ENCODE measurements at places on chromosomes 16 and 17.

GRCh38 chr17:4574448-4575045 lies 9.8 kb upstream of the SMTNL2 start:
- no peak for DNase-seq

DNA sequence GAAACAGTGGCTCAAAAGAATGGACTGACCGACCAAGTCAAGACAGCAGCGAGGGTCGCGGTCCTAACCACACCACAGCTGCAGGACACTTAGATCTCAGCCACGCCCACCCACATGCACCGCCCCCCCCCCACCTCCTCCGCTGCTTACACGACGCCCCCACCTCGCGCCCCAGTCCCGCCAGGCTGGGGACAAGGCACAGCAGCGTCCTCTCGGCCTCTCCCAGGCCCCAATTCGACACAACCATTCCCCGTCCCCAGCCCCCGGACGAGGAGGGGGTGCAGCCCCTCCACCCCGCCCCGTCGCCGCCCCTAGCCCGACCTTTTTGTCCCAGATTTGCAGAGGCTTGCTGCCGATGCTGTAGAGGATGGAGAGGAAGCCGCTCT lies 477 bp downstream of the CFAP20 start:
- DNase-seq = no peak

DNA sequence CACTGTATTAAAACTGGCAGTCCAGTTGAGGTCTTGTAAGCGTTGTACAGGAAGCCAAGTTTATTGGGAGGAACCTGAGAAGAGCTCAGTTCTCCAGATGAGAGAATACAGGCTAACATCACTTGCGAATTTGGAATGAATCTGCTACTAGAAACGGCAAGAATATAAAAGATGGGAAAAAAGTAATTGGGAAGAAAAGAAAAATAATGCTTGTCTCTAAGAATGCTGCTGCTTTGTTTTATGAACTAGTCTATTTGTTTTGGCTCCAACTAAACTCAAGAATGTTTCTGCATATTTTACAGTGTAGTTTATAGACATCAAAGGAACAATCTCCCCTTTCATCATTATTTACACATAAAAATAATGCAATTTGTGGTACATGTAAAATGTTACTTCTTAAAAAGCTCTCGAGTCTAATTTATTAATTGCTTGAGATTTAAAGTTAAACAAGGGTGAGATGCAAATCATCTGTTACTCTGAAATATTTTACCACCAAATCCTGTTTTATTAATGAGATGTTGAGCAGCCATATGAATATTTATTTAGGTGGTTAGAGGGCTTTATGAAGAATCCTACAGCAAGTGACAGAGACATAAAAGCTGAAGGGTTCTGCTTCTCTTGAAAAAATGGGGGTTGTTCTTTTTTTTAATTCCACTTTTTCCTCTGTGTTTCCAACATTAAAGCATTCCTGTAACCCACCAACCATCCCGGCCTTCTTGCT lies 162.1 kb upstream of the AXIN2 start:
- no peak for DNase-seq

- DNase-seq = no peak
These were observed 491.9 kb upstream of the TOM1L1 start for GRCh38 chr17:54408731-54409130.

GRCh38 chr16:54582631-54583250 lies 296.2 kb upstream of the IRX3 start:
- no peak for DNase-seq

DNA sequence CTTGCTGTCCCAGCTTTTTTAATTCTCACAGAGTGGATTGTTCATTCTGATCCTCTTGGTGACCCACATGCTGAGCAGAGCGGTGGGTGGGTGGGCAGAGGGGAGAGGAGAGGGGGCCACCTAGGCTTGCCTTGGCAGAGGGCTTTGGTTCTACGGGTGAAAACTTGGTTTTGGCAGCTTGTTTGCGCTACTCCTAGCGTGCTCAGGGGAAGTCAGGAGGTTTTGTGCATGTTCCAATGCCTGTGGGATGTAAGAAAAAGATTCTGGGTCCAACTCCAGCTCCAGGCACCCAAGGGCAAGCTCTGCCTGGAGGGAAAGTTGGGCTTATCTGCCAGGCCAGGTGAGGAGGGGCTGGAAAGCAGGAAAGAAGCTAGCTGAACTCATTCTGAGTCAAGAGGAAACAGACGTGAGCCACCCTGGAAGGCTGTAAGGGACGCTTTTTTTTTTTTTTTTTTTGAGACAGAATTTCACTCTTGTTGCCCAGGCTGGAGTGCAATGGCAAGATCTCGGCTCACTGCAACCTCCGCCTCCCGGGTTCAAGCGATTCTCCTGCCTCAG lies 169.1 kb downstream of the WSCD1 start:
- DNase-seq = no peak

GRCh38 chr17:75144816-75145512 lies 9.3 kb downstream of the JPT1 start:
- DNase-seq = no peak

GRCh38 chr17:80599546-80600305 lies 55.1 kb downstream of the RPTOR start:
- DNase-seq = no peak

DNA sequence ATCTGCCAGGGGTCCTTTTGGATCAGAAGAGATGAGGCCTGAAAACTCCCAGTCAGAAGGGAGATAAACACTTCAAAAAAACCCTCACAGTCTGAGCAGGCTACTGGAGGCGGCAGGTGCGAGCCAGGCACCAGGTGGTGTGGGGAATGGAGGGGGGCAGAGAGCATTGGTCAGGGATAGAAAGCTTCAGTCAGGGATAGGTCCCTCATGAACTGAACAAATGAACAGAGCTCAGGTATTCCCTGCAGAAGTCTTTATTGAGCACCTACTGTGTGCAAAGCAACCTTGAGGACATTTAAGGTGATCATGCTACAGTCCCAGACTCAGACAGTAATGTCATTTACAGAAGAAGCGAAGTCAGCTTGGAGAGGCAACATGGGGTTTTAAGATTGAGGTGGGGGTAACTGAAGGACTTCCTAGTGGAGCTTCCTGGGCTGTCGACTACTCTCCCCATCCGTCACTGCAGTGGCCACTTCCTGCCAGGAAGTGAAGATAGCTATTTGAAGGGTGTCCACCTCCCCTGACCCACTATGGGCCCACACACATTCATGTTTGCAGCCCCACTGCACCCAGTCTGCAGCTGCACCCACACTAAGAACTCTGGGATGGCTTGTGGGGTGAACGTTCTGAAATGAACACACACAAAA lies 3.2 kb downstream of the KIFC3 start:
- no peak for DNase-seq

DNA sequence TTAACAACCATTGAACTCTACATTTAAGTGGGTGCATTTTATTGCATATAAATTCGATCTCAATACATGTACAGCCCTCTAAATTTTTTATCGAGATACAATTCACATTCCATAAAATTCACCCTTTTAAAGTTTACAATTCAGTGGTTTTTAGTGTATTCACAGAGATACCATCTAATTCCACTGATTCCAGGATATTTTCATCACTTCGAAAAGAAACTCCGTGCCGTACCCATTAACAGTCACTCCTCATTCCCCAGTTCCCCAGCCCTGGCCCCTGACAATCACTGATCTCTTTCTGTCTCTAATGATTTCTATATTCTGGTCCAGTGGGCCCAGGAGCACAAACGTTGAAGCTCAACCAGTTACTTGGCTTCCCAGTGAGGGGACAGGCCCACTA lies 61.4 kb downstream of the CYB5B start:
- DNase-seq = no peak

- DNase-seq = no peak
These were observed 9.6 kb upstream of the WIPF2 start for GRCh38 chr17:40209404-40210093.

GRCh38 chr17:78667741-78668640 lies 90.8 kb upstream of the DNAH17 start:
- no peak for DNase-seq

DNA sequence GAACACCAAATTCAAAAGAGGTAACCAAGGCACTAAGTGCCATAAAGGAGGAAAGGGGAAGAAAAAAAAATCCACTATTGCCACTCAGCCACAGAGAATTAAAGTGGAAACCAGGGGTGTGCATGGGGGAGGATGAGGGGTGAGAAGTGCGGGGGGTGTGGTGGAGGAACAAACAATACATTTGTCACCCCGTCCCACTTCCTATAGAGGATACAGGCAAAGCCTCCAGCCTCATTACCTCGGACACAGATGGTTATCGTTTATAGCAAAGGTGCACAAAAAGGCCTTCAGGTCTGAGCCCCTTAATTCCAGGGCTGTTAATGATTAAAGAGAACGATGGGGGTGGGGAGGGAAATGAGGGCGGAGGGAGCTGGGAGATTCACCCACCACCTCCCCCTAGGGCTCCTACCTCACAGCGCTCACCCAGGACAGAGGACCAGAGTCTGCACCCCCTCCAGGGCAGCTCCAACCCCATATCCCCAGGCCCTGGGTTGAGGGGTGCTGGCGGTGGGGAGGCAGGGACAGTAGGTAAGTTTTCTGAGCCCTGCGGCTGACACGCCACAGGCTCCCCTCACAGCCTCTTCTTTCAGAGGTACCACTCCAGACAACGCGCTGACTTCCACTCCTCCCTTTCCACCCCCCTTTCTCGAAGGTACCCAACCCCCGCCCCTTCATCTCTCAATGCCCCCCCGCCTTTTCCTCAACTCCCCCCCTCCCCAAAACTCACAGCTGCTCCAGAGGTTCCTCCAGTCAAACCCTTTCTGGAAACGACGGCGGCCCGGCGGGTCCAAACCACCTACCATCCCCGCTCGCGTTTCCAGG lies 470 bp downstream of the DCUN1D3 start:
- no peak for DNase-seq

DNA sequence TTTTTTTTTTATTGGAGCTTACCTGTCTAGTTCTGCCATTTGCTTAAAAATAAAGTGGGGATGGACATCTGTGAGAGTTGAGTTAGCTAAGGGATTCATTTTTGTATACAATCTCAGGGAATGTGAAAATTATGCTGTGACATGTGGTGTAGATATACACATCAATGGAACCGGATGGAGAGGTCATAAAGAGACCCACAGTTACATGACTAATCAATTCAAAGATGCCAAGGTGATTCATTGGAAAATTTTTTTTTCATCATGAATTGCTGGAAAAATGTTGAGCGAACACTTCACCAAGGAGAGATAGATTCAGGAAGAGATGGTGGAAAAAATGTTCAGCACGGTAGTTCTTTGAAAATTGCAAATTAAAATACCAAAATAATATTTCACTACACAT lies 605.4 kb upstream of the KIF2B start:
- no peak for DNase-seq

DNA sequence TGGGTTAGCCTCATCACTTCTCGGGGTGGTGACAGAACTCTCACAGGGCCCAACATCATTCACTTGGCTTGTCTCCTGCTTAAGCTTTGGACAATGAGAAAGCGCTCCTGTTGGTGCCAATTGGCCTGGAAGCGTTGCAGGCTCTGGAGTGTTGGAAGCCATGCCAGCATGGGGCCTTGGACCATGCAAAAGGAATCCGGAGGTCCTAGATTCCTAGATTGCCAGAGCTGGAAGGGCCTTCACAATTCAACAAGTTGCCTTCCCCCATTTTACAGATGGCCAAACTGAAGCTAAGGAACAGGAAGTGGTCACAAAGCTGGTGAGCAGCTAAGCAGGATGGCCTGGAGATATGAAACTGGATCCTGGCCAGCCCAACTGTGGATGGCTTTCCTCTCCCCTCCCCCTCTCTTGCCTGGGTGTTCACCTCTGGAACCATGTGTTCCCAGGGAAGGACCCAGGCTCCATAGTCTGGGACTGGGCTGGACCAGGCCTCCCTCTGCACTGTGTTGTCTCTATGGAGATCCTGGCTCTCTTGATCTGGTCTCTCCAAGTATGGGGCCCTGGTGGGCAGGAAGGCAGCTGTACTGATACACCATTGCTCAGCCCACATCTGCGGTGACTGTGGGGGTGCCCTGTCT lies 6.0 kb upstream of the IGFBP4 start:
- no peak for DNase-seq

GRCh38 chr17:67041941-67042899 lies 2.1 kb upstream of the CACNG1 start:
- DNase-seq = no peak

DNA sequence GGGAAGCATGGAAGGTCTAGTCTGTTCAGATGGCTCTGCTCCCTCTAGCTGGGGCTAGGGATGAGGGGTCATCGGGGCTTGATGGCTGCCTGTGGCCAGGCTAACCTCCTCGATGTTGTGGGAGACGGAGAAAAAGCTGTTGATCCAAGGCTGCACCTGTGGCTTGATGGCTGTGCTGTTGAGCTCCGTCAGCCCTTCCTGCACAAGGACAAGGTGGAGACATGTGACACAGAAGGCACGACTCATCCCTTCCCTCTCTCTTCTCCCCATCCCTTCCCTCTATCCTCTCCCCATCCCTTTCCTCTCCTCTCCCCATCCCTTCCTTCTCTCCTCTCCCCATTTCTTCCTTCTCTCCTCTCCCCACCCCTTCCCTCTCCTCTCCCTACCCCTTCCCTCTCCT lies 28.2 kb downstream of the FCSK start:
- DNase-seq = no peak

DNA sequence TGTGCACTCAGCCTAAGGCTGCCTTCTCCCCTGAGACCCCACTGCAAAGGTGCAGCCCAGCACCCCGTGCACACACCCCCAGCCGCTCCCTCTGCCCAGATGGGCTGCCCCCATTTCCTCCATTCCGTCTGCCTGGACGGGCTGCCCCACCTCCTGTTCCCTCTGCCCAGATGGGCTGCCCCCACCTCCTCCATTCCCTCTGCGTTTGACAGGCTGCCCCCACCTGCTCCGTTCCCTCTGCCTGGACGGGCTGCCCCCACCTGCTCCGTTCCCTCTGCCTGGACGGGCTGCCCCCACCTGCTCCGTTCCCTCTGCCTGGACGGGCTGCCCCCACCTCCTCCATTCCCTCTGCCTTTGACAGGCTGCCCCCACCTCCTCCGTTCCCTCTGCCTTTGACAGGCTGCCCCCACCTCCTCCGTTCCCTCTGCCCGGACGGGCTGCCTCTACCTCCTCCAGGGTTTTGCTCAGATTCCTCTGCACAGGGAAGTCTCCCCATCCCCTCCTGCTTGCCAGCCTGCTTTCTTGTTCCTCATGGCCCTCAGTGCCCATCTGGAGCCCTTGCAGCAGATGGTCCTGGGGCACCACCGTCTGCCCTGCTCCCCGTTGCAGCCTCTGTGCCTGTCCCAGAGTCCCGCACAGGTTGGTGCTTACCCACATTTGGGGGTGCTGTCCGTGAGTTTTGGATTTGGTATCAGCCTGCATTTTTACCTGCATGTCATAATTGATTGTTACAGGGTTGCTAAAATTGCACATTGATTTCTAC lies 23.4 kb upstream of the IL17C start:
- no peak for DNase-seq

DNA sequence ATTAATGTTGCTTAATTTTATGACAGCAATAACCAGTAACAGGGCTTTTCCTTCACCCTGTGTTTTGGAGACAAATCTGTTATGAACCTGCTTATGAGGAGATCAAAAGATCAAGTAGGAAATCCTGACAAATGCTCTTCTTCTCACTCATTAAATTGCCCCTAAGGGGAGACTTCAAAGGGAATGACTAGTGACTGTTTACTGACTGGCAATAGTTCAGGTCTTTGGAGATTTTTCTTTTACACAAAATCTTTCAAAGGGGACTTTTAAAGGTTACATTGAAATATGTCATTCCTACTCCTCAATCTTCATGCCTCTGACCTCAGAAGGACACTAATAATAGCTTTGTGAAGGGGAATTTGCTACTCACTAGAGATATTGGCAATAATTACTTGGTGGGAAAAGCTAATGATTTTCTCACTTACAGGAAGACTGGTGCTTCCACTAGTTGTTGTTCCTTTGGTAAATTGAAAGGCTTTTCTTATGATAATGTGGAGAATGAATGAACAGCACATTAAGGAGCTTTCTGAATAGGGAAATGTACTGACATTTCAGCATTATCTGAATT lies 292.9 kb upstream of the CA10 start:
- DNase-seq = no peak

- DNase-seq = no peak
These were observed 407 bp upstream of the TMEM94 start for GRCh38 chr17:75456039-75456416.

Data from stimulated activated naive CD8-positive, alpha-beta T cell treated with anti-CD3 and anti-CD28 coated beads, Interleukin-15, Interleukin-2, amounts not matched to agents 100 U/mL and 50 U/mL, for 24 hours (primary cell).